NCI-H526 (cell line): ENCODE measurements at places on chromosomes 1 and 21.

- DNase-seq, result no peak
Measured at GRCh38 chr1:187047298-187047697, 218.5 kb downstream of the PLA2G4A start.

DNA sequence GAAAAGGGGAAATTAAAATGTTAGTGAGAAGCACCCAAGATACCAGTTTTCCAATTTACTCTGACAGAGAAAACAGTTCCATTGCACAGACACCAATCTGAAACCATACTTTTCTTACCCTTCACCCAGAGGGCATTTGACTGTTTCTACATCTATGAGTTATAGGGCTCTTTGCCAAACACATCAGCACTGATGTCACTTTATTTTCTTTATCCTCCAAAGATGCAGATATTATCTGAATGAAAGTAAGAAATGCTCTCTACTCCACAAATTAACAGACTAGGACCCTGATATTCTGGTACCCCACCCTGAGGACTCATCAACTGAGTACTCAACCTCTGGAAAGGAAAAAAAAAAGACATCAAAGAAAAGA, 24.2 kb upstream of the PEX19 start:
- no peak for DNase-seq

GRCh38 chr1:15225461-15225860, 21.6 kb upstream of the FHAD1 start:
- DNase-seq, result no peak

GRCh38 chr1:54391450-54392209, 14.6 kb downstream of the SSBP3 start:
- DNase-seq, result no peak

DNA sequence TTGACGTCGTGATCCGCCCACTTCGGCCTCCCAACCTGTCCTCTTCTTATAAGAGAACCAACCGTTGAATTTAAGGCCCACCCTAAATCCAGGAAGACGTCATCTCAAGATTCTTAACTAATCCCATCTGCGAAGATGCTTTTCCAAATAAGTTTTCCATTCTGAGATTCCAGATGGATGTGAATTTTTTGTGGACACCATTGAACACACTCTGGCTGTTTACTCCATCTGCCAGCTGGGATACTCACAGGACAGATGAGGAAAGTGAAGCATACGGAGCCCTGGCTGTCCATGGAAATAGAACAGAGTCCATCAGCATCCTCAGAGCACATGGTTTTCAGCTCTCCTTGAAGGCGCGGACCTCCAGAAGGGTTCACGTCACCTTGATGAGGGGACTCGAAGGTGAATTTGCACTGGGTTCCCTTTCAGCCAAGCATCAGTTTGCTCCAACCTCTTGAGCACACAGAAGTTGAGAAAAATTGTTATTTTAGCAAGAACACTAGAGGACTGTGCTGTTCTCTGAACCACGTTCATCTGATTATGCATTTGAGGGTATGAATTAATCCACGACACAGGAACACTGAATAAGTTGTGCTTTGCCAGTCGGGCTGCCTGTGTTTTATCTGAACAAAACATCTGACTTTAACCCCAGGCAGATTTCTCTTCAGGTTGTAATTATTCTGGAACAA, 68.6 kb downstream of the KAZN start:
- no peak for DNase-seq

GRCh38 chr1:180031664-180032063, 77.1 kb downstream of the CEP350 start:
- DNase-seq, result no peak

- DNase-seq, result no peak
Measured at GRCh38 chr1:111716333-111716732, 22.9 kb downstream of the INKA2 start.

DNA sequence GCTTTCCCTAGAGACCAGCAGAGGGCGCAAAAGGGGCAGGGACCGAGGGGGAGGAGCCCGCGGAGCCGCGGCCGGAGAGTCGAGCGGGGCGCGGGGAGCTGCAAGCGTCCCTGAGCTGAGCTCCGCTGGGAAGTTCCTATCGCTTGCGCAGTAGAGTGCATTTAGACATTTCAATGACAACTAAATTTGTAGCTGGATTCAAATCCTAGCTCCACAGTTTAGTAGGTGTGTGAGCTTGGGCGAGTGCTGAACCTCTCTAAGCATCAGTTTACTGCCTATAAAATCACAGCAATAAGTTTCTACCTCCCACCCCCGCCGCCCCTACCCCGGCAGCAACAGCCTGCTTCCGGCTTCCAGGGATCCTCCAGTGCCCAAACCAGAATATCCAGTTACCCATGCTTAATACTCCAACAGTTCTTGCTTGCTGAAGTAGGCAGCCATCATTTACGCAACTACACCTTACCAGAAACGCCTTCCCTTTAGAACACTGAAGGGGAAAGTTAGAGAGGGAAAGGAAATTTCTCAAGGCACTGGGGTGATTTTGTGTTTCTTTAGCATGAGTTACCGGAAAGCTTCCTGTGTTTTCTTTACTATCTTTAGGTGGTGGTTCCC, 9.1 kb downstream of the TLR5 start:
- DNase-seq, result peak; percentile 86

DNA sequence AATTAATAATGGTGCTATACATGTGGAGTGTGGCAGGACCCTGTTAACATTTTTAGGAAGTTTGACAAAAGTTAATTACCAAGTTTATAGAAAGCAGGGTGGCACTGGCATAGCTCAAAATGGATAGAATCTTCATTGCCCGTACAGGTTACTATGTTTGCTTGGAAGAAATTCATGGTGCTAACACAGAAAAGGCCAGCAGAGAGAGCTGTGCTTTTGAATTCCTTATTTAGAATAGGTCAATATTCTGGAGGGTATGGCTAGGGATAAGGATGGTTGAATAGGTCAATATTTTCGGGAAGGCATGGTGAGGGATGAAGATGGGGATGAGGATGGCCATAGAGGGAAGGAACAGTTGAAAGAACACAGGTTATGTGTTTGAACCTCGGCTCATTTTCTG, 345.1 kb downstream of the LMO4 start:
- DNase-seq, result no peak

GRCh38 chr1:81220614-81221071, 580.1 kb upstream of the ADGRL2 start:
- no peak for DNase-seq

- no peak for DNase-seq
Measured at GRCh38 chr1:201578008-201578888, 39.3 kb downstream of the NAV1 start.

GRCh38 chr1:9004031-9004699, 22.1 kb downstream of the SLC2A7 start:
- no peak for DNase-seq

- DNase-seq, result no peak
Measured at GRCh38 chr1:15391366-15391765, 18.3 kb upstream of the EFHD2 start.

- DNase-seq, result no peak
Measured at GRCh38 chr1:104387716-104388508, 638.2 kb downstream of the AMY1C start.

DNA sequence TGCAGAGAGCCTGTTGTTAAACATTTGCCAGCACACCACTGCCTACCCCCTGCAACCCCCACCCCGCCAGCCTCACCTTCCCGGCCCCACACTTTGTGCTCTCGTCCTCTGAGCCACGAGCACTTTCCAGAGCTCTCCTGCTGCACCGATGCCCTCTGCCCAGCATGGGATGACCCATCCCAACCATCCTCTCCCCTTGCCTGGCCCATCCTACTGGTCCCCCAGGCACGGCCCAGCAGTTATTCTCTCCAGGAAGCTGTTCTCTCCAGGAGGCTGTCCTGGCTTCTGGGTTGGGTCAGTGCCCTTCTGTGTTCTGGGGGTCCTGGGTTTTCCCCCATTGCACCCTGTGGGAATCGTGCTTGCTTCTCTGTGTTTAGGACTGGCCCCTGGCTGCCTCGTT, 60.1 kb upstream of the ABCG1 start:
- no peak for DNase-seq

- DNase-seq, result no peak
Measured at GRCh38 chr1:112788561-112788960, 73.4 kb upstream of the PPM1J start.
